Stimulated activated CD4-positive, alpha-beta T cell treated with anti-CD3 and anti-CD28 coated beads, Interleukin-15, amount 100 ng/mL, for 48 hours (primary cell): ENCODE measurements at places on chromosomes 3 and 15.

- no peak for DNase-seq
Observed at GRCh38 chr3:138127636-138128365, 4.4 kb downstream of the A4GNT start.

- no peak for DNase-seq
Observed at GRCh38 chr3:126996905-126997304, 14.0 kb downstream of the PLXNA1 start.

DNA sequence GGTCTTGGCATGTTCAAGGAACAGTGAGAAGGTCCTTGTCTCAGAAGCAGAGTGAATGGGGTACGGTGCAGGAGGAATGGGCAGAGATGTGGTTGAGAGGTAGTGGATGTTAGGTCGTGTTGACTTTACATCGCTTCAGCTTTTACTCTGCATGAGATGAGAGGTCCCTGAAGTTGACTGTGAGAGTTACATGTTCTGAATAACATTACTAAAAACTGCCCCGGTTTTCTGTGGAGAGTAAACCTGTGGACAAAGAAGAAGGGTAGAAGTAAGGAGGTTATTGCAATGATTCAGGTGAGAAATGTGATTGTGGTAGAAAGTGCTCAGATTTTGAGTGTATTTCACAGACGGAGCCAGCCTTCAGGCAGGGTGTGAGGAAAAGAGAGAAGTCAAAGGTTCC, 105.6 kb downstream of the ARNT2 start:
- DNase-seq, result no peak

DNA sequence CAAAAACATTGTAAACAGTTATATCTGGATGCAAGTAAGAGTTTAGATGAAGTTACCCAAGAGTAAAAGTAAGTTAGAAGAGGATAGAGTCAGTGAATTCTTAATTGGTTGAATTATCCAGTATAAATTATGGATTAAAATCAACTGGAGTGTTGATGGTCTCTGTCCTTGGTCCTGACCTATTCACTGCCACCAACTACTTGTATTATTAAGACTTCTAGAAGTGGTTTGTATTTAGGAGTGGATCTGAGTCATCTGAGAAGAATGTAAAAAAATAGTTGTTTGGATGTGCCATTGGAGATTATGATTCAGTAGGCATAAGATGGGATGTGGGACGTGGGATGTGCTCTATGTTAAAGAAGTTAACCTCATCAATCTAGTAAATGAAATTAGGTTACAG, 86.4 kb downstream of the SYNPR start:
- no peak for DNase-seq

DNA sequence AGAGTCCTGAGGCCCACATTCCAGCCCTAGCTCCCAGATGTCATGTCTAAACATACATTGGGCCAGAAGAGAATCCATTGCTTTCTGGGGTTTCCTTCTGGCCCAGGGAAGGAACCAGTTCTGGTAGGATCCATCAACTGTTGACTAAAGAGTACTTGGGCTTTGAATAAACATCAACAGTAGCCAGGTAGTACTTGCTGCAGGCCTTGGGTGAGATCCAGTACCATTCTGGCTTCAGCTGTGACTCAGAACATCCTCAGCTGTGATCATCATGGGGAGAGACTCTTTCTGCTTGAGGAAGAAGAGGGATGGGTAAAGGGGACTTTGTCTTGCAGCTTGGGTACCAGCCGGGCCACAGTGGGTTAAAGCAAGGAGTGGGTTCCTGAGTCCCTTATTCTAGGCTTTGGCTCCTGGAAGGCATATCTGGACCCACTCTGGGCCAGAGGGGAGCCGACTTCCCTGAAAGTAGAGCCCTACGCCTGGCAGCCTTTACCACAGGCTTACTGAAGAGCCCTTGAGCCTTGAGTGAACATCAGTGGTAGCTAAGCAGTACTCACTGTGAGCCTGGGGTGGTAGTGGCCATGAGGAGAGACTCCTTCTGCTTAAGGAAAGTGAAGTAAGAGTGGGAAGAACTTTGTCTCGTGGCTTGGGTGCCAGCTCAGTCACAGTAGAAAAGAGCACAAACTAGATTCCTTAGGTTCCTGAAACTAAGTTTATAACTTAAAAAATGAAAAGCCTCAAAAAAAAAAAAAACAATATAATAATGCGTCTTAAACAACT, 128.3 kb downstream of the GOLIM4 start:
- no peak for DNase-seq

GRCh38 chr3:99839613-99840012, 22.0 kb downstream of the CMSS1 start:
- no peak for DNase-seq

GRCh38 chr3:6492306-6492705, 368.6 kb upstream of the GRM7 start:
- no peak for DNase-seq

DNA sequence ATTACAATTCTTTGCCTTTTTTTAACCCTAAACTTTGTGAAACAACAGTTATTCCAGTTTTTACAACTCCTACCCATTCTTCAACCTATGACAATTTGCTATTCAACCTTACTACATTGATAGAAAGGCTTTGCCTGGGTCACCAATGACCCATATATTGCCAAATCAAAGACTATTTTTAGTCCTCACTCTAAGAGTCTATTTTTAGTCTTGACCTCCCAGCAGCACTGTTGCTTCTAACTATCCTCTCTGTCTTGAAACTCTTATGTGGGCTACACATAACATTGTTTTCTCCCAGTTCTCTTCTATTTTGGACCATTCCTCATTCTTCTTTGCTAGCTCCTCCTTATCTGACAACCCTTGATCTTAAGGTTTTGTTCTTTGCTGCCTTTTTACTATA, 71.4 kb downstream of the C3orf80 start:
- no peak for DNase-seq

DNA sequence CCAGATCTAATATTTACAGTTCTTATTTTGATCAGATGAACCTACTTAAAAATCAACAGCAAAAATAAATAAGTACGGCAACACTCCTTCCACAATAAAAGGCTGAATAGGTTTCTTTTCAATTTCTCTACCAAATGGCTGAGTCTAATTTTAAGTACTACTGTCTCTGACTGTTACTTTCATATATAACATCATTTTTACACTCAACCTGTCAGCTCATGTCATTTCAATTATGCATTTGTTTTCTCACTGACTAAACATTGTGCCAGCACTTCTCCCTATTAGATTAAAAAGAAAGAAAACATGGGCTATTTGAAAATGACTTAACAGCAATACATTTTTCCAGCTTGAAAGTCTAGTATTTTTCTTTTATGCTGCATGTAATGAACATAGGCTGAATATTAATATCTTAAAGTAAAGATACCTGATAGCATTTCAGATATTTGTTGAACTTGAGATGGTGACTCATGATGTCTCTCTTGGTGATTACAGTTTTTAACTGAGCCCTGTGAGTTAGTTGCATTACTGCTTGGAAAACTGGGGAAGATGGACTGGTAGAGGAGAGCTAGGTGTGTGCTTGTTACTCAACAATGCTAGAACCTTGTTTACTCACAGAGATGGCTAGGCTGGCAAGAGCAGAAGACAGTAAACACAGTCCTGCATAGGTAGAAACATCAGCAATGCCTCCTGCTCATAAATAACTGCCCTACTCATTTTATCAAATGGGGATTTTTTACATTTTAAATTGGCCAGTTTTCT, 73.9 kb downstream of the PEX5L start:
- no peak for DNase-seq

DNA sequence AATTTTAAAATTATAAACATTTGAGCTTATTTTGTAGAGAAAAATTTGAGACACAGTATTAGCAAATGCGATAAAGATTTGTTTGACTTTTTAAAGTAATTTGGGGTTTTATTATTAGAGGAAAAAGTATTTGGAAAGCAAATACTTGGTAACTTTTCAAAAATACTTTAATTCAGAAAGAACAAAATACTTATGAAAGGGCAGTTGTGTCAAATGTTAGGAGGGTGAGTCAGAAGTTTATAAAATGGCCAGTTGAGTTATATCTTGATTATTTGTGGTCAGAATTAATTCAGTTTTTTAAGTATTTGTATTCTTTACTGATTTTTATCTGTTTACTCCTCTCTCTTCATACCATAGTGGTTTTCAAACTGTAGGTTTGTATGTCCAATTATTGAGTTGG, 12.1 kb downstream of the LACTB start:
- DNase-seq, result no peak

GRCh38 chr3:78580681-78581080, 1187.1 kb downstream of the ROBO1 start:
- DNase-seq, result no peak

DNA sequence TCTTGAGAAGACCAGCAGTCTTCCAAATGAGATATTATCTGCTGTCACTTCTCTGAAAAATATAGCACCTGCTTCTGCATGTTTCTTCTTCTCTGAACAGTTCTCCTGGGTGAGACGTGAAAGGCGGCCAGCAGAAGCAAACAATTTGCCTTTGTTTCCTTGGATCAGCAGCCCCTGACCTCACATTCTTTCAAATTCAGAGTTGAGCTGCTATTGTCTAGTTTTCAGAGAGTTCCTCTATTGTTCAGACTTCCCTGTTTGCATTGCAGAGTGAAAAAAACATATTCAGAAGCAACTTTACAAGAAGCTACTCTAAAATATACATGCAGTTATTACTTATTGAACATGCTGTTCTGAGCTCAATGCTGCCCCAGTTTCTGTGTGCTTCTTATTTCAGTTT, 653.6 kb downstream of the NAALADL2 start:
- no peak for DNase-seq

- DNase-seq, result no peak
Observed at GRCh38 chr3:72231439-72232196, 446.7 kb upstream of the PROK2 start.

DNA sequence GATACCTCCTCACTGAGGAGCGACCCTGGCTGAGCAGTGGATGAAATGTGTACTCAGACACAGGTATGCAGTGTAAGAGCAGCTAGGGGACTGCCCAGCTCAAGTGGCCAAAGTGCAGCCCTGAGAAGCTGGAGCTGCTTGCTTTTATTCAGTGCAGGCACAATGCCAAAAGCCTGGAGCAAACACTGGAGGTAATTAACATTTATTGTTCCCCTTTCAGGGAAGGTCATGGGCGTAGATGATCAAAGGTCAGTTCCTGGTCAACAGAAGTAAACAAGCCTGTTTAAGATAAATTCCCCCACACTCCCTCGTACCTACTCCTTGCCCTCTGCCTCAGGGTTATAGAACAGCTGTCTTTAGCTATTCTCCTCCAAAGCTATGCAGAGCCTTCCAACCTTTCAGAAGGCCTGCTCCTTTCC, 17.5 kb downstream of the PLA2G4F start:
- DNase-seq, result no peak

DNA sequence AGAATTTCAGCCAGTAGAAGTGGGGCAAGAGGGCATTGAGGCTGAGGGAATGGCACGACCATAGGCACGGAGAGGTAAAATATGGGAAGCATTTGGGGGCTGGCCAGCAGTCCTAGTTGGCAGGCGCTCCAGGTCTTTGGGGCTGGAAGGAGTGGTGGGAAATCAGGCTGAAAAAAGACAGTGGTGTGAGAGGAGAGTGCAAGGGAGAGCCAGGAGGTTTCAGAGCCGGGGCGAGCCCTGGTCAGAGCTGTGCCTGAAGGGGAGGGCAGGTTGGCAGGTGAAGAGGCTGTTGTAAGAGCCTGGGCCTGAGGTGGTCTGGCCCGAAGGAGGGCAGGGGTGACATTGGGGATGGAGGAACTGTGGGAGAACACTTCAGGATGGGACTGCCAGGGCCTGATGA, 1.6 kb upstream of the IDH3A start:
- no peak for DNase-seq

DNA sequence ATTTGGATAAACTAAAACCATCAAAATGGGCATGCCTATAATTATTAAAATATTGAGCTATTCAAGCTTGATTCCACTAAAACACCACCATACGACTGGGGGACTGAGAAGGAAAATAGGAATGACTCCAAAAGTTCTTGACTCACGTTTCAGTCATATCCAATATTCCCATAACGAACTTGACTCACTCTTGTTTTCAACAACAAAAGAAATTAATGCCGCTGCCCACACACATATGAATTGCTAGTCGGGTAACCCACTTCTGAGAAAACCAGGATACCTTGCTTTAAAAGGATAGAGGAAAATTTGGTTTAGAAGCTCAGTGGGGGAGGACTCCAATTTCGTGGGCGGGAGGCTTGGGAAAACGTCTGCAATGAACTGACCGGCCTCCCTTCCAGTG, 5.2 kb downstream of the HTR3C start:
- no peak for DNase-seq

GRCh38 chr15:39573287-39573686, 7.6 kb upstream of the THBS1 start:
- DNase-seq, result no peak

DNA sequence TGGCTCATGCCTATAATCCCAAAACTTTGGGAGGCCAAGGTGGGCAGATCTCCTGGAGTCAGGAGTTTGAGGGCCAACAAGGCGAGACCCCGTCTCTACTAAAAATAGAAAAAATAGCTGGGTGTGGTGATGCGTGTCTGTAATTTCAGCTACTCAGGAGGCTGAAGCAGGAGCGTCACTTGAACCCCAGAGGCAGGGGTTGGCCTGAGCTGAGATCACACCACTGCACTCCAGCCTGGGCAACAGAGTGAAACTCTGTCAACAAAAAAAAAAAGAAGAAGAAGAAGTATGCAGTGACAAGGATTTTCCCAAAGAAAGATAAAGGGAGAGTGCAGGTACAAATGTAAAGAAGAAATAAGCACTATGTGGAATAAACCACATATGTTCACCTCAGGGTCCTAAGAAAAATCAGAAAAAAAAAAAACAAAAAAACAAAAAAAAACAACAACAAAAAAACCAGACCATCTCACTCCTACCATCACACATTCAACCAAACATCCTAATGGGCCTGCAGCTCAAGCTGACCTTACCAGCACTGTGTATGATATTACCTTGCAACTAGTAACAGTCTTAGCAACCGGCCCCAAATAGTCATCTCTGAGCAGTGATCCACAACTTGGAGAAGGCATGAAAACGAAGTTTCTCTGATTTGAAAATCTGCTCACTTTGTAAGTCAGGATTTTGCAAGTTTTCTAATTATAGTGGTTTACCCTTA, 296.7 kb upstream of the PROK2 start:
- no peak for DNase-seq

- DNase-seq, result peak; percentile 74
Observed at GRCh38 chr3:72100601-72101187, 315.7 kb upstream of the PROK2 start.

- no peak for DNase-seq
Observed at GRCh38 chr3:189944285-189945145, 176.2 kb downstream of the P3H2 start.

DNA sequence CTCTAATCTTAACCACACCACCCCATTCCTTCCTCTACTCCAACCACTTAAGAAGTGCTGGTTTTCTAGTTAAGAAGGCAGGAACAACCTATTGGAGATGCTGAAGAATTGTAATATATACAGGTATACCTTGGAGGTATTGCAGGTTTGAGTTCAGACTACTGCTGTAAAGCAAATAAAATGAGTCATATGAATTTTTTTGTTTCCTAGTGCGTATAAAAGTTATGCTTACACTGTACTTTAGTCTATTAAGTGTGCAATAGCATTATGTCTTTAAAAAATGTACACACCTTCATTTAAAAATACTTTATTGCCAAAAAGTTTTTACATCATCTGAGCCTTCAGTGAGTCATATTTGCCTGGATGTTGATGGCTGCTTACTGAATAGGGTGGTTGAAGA, 22.5 kb downstream of the TOPAZ1 start:
- no peak for DNase-seq

GRCh38 chr3:106140431-106140830, 271.6 kb upstream of the CBLB start:
- DNase-seq, result no peak
